PC-9 (cell line): ENCODE measurements at places on chromosomes 16 and 17. TPM values are rescaled to one million over a fixed set of nuclear protein-coding genes. Genes with fewer than 3 reads are reported as not detected.

Gene CDH5
- 2.4 and 3.6 TPM in 2 replicates for total RNA-seq

Gene KCTD19
- 0.35 TPM in 1 of 2 replicates, not detected in the other for total RNA-seq

Gene SOX15
- 80.9 and 124 TPM in 2 replicates for total RNA-seq

Gene GDPD1
- total RNA-seq = 3.1 and 3.4 TPM in 2 replicates

Gene TMEM238L
- not detected in 2 replicates for total RNA-seq

Gene KRT12
- total RNA-seq = not detected in 2 replicates

Gene PRSS33
- 0.23 and 0.33 TPM in 2 replicates for total RNA-seq

Gene TBC1D3I
- total RNA-seq = 0.50 and 0.81 TPM in 2 replicates

Gene TBC1D28
- not detected in 2 replicates for total RNA-seq

Gene JPH3
- total RNA-seq = not detected in 2 replicates

Gene CCL2
- not detected in 2 replicates for total RNA-seq

Gene ATAD5
- 12.5 and 14.1 TPM in 2 replicates for total RNA-seq

Gene PERCC1
- not detected in 2 replicates for total RNA-seq

Gene ABCA3
- 6.2 and 8.0 TPM in 2 replicates for total RNA-seq

Gene VAT1
- total RNA-seq = 212 and 220 TPM in 2 replicates

Gene PTX4
- 0.39 TPM in 1 of 2 replicates, not detected in the other for total RNA-seq

DNA sequence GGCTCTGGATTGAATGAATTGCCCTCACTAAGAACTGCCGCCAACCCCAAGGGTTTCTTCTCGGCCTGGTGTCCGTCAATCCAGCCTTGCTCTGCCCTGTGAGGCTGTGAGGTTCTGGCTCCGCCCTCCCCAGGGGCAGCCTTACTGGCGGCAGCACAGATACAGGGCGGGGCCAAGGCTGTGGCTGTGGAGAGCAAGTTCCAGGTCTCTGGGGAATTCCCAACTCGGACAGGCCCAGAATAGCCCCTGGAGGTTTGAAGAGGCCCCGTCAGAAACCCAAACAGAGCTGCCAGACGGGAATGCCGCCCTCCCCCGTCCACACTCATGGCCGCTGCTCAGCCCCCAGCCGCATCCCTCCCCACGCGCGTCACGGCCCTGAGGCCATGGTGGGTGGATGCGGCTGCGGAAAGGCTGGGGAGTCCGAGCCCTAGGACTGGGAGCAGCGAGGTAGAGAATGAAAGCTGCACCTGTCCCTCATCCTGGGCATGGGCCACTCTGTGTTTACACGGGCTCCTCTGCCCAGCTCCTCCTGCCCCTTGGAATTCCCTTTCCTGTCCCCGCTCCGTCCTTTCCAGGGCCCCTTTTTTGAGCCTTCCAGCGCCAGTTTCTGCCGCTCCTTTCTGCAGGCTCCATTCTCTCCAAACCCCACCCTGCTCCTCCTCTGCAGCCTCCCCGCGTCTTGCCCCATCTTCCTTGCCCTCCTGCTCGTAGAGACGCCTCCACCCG is 660 bp upstream of the PRRT2 start:
- peak; percentile 93 for DNase-seq

GRCh38 chr17:27226611-27227230 is 67.2 kb upstream of the WSB1 start:
- DNase-seq = peak; percentile 76

DNA sequence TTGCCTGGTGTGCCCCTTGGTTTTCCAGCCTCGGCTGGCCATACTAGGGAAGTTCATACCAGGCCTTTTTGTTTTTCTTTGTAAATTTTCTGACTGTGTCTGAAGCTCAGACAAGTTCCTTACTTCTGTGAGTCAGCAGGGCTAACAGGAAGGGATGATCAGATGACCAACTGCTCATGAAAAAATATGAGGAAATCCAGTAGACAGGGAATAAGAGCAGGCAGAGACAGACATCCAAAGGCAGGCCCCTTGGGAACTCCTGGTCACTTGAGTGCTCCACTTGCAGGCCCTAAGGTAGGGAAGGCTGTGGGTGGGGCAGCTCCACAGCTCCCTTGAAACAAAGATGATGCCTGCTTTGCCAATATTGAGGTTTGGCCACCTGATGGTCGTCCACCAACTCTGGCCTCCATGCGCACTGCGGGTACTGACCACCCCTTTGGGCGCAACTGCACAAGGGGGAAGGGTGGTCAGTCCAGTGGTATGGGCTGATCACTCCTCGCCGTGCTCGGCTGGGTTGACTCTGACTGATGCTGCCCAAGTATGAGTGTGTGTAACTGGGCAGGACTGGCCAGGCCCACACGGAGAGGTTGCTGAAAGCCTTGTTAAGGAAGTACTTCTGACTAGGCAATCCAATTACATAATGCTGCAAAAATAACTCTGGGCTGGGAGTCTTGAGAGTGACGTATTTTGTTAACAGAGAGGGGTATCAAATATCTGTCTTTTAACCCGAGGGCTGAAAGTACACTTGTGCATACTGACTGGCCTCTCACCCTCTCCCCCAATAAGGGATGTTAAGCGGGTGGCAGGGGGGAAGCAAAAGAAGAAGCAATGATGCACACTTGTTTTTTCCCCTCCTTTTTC is 20.8 kb upstream of the ZFHX3 start:
- peak; percentile 59 for DNase-seq

DNA sequence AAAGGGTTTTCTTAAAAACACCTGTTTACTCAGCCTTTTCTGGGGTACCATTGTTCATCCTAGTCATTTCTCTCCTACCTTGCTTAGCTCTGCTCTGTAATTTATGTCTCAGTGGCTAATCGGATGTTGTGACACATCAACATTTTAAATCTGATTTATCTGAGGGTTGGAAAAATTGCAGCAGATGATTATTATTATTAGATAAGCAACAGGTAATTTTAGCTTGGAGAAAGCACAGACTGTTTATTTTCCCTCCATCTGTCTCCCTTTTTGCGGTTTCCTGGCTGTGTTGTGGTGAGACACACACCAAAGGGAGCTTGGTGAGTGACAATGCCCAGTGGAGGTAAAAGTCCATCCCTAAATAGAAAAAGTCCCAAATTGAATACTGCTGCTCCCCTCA is 389.9 kb downstream of the UTP18 start:
- DNase-seq = no peak

DNA sequence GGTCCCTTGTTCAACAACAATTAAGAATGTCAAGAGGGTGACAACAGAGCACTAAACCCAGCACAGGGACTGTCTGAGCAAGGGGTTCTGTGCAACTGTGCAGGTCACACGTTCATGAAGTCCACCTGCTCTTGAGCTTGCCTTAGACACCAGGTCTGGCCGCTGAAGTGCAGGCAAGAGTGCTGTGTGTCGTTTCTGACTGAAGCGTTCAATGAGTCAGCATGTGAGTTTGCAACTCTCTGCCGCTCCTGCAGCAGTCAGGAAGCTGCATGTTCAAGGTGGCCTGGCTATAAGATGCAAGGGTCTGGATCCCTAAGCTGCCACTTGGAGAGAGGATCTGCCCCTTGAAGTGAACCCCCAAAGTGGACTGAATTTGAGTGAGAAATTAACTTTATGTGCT is 332.7 kb upstream of the HSBP1 start:
- no peak for DNase-seq

GRCh38 chr17:28328325-28328724 is 6.9 kb downstream of the IFT20 start:
- DNase-seq = no peak

GRCh38 chr17:63519116-63519881 is 3.9 kb upstream of the KCNH6 start:
- DNase-seq = no peak

DNA sequence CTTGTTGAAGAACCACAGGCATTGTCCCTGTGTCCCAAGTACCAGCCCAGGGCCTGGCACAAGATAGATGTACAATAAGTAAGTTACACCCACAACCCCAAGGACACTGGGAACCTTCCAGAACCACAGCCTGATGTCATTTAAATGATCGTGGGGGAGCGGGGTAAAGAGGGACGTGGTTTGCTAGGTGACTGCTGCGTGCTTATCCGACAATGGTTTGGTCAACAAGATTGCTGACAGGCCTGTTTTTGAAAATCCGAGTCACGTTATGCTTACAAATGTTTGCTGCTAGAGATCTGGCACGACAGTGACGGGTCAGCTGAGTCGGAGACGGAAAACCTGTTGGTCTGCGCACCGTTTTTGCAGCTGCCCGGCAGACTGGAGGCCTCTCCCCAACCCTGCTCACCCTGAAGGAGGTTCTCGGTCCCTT is 22.8 kb downstream of the COTL1 start:
- no peak for DNase-seq

GRCh38 chr17:10789694-10790271 is 14.1 kb downstream of the TMEM238L start:
- no peak for DNase-seq

GRCh38 chr17:37062021-37062420 is 113.3 kb downstream of the AATF start:
- no peak for DNase-seq

- no peak for DNase-seq
Measured at GRCh38 chr16:57938936-57939871, 31.7 kb downstream of the CNGB1 start.

DNA sequence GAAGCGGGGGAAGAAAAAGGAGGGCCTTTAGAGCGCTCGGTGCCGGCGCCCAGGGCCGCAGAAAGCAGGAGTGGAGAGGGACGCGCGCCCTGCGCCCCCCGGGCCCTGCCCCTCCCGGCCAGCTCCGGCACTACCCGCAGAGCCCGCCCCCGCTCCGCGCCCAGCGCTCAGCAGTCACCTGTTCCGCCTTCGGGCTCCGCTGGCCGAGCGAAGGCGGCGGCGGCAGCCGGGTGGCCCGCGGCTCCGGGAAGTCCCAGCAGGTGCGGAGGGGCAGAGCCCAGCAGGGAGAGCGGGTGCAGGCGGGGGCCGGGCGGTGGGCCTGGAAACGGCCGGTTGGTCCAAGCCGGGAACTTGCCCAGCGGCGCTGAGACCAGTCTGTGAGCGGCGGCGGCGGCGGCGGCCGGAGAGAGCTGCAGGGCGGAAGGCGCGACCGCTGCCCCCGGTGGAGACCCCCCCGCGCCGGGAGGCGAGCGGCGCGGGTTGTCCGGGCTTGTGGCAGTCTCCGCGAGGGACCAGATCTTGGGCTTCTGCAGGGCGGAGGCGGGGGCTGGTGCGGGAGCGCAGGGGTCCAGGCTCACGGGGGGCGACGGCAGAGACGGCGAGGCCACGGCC is 2.2 kb downstream of the IRX3 start:
- DNase-seq = no peak

GRCh38 chr16:19963301-19963700 is 78.7 kb upstream of the GPRC5B start:
- DNase-seq = no peak

DNA sequence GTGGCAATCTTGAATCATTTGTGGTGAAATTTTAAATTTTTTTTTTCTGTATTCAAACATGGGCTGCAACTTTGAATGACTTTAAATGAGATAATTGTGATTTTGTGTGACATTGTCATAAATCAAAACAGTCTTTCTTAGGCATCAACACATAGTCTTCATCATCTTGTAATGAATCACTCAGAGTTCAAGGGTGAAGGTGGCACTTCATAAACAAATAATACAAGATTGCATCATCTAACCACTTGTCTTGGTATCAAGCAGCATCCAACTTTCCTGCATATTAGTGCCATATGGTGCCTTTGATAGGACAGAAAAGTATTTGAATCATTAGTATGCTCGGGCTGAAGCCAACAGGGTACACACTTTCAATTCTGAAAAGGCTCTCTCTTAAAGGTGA is 392.4 kb upstream of the GOT2 start:
- DNase-seq = no peak

- no peak for DNase-seq
Measured at GRCh38 chr16:87185308-87185707, 131.9 kb downstream of the C16orf95 start.

GRCh38 chr16:54540525-54541180 is 254.1 kb upstream of the IRX3 start:
- DNase-seq = no peak

DNA sequence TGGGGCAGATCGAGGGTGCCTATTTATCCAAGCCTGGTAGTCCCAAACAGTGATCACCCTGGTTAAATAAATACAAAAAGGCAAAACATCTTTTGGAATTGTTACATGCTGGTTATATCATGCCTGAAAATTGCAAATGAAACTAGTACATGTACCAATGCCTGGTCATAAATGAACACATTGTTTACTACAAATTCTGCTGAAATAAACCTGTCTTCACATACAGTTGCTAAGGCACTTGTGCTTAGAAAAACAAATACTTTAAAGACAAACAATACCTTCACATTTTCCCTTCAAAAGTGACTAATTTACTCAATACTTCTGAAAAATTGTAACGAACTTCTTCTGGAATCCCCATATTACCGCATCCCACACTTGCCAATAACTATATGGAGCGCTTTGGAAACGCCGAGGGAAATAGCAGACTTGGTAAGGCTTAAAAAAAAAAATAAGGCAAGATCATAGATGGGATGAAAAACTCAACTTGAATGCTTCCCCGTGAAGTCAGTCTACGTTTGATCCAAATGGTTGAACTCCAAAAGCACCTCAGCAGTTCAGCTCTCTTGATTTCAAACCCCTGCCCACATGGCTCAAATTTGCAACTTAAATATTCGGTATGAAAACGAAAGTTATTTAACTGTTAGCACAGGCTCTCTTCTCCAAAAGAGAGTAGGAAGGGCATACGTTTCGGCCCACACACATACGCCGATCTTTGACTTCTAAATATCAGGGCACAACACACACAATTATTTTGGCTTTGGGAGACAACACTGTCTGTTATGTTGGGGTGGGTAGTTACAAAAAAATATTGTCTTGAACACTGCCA is 264.5 kb downstream of the NTN1 start:
- DNase-seq = no peak
